NCI-H1694 treated with DMSO at 0.1 percent for 48 hours (cell line): ENCODE measurements at places on chromosomes 12 and 14.

GRCh38 chr14:95679998-95680735 lies 6.1 kb upstream of the TCL1B start:
- no peak for DNase-seq

GRCh38 chr12:100688451-100688864 lies 106.1 kb upstream of the ANO4 start:
- no peak for DNase-seq

DNA sequence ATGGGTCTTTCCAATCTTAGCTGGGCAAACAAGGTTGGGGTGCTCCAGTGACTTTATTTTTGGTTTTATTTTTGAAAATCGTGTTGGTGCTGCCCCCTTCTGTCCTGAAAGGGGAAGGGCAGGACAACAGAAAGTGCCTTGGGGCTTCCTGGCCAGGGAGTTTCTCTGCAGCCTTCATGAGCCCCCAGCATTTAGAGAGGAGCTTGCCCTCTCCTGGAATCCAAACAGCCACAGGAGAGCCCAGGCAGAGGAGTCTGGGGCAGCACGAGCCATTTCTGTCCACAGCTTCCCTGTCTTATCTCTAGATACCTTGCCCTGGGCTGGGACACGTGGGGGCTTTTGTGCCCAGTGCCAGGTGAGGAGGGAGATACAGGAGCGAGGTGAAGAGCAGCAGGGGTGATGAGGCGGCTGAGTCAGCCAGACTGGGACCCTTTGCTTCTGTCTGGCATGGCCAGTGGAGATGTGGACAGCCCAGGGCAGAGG lies 4.4 kb upstream of the C1RL start:
- DNase-seq, result peak; percentile 47

GRCh38 chr12:49553512-49554088 lies 14.3 kb downstream of the MCRS1 start:
- peak; percentile 47 for DNase-seq

- DNase-seq, result no peak
Observed at GRCh38 chr14:98962118-98962517, 309.9 kb downstream of the BCL11B start.

DNA sequence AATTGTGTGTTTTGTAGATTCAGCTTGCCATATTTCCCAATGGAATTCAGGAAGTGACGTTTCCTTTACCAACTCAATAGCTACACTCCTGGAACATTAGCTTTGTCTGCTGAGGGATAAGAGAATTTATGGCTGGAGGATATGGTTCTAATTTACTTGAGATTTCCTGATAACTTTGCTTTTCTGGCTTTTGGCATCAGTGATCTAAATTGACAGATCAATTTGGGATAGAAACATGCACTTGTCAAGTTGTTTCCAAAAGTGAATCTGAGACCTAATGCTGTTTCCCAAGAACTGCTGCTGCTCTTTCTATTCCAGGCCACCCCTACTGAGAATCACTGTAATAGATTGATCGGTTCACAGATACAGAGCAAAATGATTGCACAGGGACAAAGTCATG lies 43.2 kb downstream of the MGAT4C start:
- DNase-seq, result no peak

DNA sequence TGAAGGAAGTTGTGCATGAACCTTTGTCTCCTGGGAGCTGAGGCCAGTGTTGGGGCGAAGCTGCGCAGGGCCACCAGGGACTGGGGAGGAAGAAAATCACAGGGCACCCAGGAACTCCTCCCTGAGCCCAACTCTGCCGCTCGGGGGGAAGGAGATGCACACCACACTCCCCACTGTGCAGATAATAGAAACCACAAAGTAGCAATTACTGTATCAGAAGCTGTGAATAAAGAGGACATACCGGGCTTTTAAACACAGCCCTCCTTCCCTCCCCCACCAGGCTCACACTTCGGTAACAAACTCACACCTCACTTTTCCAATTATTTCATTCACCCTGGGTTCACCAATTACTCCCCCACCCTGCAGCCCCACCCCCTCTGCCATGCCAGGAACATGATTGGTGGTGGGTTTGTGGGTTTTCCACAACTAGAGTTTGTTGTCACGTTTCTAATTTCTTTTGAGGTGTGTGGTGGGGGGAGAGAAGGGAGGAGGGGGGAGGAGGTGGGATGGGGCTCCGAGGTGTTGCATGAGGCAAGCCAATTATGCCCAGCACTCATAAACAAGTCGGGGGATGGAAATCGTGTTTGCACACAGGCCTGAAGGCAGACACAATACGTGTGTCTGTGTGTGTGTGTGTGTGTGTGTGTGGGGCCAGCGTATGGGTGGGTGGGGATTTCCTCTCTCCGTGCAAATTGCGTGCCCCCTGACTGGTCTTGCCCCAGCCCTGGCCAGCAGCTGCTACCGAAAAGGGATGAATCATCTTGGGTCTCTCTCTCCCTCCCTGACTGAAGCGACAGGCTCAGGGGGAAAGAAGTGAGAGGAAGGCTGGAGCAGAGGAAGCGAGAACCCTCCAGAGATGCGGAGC lies 103.3 kb downstream of the RBM19 start:
- no peak for DNase-seq
